ENCODE measurements at places on chromosomes 11 and 22.

DNA sequence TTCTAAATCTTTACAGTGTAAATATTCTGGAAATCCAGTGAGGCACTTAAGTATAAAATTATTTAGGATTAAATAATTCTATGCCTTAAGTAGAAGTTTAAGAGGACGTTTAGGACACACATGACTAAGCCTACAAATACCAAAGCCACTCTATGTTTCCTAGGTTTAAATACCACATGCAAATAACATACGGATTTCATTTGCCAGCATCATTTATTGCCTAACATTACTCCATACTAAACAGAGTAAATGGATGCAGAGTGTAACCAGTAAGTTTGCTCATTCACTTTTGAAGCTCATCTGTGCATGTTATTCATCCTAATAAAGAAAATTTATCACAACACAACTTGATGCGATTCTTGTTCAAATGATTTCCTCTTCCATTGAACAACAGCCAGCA, 4.1 kb downstream of the BDNF start:
- no peak for DNase-seq

DNA sequence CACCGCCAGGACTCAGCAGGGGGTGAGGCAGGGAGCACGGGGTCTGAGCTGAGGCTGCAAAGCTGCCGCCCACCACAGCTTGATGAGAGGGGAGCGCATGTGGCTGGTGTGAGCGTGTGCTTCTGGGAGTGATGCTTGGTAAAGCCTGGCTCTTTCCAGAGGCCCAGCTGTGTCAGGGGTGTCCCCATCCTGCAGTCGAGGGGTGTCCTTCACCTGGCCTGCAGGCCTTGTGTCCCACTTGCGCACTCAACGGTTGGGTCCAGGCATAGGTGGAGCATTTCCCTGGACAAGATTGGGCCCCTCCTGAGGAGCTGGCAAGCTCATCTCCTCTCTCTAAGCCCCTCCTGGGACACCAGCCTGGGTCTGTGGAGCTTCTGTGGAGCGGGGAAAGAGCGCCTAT, 273.9 kb downstream of the TBC1D22A start:
- no peak for DNase-seq

- DNase-seq, result no peak
Measured at GRCh38 chr22:17373855-17374254, 4.6 kb downstream of the CECR2 start.

GRCh38 chr11:128904656-128905344, 13.6 kb downstream of the KCNJ5 start:
- no peak for DNase-seq
